ENCODE measurements at places on chromosomes 5 and 9.
A peak's percentile ranks its signal among the peaks of the same experiment; 100 is the strongest.

- no peak for DNase-seq
Measured at GRCh38 chr5:150131978-150132694, 23.5 kb downstream of the PDGFRB start.

DNA sequence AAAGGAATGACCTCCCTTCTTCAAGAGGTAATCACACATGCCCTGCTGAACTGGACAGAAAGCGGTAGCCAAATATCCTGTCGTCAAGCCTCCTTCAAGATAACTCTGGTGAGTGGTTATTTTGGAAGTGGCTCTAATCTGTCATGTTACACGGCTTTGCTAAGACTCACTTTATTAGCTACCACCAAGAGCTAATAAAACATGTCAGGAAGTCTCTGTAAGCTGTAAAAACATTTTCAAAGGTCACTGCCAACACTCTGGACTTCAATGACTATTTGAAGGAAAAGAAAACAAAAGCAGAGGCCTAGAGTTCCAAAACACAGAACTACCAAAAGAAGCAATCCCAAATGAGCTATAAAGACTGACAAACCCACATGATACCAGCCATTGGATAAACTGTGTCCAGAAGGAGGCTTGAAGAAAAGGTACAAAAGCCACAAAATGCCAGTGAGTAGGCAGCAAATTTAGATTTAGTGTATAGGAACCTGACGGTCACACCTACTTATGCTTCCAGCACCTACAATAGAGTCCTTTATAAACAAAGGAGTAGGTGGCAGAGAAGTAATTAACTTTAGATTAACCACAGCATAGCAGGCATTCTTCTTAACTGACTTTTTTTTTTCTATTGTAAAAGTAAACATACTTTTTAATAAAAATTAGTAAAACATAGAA is 97.3 kb upstream of the EQTN start:
- DNase-seq: no peak

DNA sequence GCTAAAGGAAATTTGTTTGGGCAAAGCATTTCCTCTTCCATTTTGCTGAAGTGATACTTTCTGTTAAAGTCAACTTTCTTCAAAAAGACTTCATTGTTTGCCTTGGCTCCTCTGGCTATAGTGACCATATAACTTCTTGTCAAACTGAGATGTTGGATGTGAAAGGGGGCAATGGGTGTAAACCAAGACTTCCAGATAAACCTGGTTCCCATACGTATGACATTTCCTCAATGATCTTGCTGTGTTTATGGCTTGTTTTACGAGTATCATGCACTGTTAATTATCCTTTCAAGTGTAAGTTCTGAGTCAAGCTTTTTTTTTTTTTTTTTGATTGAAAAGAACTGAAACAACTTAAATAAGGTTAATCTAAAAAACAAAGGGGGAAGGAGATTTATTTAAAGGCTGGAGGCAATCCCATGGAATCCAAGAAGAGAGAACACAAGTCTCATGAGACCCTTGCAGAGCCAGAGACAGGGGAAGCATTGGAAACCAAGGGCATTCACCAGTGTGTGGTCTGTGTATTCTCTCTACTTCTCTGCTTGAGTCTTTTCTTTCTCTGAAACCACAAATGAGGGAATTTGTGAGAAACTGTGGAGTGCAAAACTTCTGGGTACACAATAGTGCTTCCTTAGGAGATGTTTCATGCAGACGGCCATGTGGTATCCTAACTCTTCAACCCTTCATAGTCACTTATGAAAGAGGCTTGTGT is 335.3 kb downstream of the RAB3C start:
- no peak for DNase-seq

- no peak for DNase-seq
Measured at GRCh38 chr9:95580812-95581761, 64.3 kb upstream of the PTCH1 start.

DNA sequence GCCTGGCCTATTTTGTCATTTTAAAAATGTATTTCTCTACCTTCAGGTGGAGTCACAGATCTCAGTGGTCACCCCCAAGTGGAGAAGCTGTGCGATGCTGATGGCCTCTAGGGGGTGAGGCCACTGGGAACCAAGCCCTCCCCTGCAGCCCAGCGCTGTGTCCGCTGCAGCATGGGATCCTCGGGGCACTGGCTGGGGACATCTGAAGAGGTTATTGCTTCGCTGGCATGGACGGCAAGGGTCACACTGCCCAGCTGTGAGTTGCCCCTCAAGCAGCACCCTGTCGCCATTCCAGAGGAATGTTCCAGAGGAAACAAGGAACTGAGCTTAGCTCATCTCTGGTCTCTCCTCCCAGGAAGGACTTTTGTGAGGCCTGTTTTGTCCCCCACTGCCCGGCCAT is 119.6 kb upstream of the S1PR3 start:
- no peak for DNase-seq

- DNase-seq: no peak
Measured at GRCh38 chr9:112747094-112747493, 3.5 kb upstream of the SNX30 start.

GRCh38 chr9:20043035-20043434 is 254.2 kb upstream of the SLC24A2 start:
- peak; percentile 8 for DNase-seq

DNA sequence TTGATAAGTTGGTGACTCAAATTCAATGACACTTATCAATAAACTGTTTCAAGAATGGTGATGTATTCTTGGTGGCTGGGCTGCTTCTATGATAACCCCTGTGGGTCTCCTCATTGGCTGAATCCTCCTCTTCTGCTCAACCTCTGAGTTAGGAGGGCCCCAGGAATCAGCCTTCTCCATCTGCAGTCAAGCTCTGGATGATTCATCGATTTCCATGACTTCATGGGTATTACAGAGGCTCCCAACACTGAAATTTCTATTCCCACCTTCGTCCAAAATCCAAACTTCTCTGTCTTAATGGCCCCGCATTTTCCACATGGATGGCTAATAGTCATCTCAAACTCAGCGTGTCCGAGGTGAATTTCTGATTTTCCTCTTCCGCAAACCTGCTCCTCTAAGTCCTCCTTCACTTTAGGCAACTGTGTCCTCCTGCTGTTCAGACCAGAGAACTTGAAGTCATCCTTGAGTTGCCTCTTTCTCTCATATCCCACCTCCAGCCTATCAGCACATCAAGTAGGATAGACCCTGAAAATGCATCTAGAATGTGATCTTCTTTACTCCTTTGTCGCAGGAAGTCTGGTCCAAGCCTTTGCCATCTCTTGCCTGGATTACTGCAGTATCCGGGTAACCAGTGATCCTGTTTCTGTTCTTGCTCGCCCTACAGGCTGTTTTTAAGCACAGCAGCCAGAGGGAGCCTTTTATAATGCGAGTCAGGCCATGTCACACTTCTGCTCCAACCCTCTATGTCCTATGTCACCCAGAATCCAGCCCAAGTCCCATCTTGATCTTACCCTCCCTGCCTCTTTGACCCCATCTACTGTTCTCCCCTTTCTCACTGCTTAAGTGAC is 41.4 kb upstream of the IL7R start:
- peak; percentile 49 for DNase-seq

- no peak for DNase-seq
Measured at GRCh38 chr9:18720691-18721090, 246.7 kb downstream of the ADAMTSL1 start.

- peak; percentile 46 for DNase-seq
Measured at GRCh38 chr5:61332358-61332749, 296 bp downstream of the ZSWIM6 start.

- no peak for DNase-seq
Measured at GRCh38 chr5:180646963-180647305, 2.5 kb downstream of the FLT4 start.

DNA sequence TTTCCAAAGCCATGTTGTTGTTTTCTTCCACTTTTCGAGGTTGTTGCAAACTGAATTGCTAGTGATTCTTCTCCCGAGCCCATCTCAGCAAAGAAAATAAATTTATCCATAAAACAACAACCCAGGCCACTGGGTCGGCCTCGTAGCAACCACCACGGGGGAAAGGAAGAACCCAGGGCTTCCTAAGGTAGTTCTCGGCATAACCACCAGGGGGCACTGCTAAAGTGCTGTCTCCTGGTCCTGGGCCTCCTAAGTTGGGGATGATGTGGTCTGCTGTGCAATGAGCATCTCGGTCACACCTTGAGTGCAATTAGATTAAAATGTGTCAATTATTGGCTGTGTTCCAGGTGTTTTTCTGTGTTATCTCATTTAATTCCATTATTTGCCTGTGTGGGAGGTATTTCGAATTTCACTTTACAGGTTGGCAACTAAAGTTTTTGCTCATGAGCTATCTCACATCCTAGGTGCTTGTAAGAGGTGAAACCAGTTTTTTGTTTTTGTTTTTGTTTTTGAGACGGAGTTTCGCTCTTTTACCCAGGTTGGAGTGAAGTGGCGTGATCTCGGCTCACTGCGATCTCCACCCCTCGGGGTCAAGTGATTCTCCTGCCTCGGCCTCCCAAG is 102.8 kb upstream of the DAP start:
- DNase-seq: peak; percentile 74

GRCh38 chr5:124743602-124744169 is 2.8 kb downstream of the ZNF608 start:
- no peak for DNase-seq

DNA sequence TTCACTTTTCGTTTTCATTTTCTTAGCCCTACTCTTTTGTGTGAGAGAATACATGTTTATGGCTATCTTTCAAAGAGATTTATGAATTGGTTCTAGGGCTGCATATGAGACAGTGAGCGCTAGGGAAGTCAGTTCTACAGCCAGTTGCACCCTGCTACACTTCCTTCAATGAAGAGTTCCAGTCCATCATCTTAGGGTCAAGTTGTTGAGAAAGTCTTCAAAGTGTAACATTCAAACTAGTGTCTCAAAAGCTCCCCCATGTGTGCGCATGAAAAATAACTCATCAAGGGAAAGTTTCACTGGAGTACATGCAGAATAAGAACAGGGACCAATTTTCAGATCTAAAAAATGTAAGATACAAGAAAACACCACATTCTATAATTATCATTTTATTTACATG is 317.2 kb downstream of the DEPDC1B start:
- no peak for DNase-seq

DNA sequence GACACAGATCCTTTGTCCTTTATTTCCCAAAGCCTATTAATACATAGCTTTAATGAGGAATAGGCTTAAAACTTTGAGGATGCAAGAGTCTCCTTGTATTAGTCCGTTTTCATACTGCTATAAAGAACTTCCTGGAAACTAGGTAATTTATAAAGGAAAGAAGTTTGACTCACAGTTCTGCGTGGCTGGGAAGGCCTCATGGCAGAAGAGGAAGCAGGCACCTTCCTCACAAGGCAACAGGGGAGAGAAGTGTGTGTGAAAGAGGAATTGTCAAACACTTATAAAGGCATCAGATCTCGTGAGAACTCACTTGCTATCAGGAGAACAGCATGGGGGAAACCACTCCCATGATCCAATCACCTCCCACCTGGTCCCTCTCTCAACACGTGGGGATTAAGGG is 5.4 kb upstream of the CLK4 start:
- no peak for DNase-seq

- DNase-seq: no peak
Measured at GRCh38 chr9:28782630-28783029, 1209.3 kb upstream of the C9orf72 start.

GRCh38 chr5:112379542-112380325 is 39.3 kb downstream of the EPB41L4A start:
- DNase-seq: no peak

DNA sequence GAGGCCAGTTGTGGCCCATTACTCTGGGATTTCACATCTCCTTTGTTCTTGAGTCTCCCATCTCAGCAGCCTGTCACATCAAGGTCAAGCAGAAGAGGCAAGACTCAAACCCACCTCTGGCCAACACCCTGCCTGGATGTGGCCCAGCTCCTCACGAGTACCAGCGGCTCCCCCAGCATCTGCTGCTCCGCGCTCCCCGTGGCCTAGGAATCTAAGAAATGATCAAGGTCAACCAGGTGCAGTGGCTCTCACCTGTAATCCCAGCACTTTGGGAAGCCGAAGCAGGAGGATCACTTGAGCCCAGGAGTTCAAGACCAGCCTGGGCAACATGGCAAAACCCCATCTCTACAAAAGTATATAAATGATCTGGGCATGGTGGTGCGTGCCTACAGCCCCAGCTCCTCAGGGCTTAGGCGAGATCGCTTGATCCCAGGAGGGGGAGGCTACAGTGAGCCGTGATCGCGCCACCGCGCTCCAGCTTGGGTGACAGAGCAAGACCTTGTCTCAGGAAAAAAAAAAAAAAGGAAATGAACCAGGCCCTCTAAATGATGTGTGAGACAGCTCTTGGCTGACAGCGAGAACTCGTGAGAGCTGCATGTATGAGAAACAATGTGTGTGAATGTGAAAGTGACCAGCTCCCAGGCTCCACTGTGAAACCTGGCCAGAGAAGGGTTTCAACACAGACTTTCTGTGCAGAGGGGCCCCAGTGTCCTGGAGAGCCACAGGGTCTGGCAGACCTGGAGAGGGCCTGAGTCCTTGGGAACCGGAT is 61.6 kb upstream of the ANGPTL2 start:
- no peak for DNase-seq

- no peak for DNase-seq
Measured at GRCh38 chr5:114957384-114957783, 212.3 kb downstream of the TRIM36 start.

DNA sequence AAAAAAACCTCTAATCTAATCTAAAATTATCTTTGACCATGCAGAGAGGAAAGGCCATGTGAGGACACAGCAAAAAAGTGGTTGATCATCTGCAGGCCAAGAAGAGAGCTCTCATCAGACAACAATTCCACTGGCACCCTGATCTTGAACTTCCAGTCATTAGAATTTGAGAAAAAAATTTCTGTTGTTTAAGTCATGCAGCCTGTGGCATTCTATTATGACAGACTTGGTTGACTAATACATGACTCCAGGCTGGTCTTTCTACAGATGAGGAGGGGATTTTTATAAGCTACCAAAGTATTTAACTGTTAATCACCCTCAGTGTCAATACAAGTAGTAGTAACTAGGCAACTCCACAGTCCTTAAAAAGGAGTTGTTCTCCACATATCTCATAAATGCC is 358.5 kb upstream of the RGMB start:
- no peak for DNase-seq

DNA sequence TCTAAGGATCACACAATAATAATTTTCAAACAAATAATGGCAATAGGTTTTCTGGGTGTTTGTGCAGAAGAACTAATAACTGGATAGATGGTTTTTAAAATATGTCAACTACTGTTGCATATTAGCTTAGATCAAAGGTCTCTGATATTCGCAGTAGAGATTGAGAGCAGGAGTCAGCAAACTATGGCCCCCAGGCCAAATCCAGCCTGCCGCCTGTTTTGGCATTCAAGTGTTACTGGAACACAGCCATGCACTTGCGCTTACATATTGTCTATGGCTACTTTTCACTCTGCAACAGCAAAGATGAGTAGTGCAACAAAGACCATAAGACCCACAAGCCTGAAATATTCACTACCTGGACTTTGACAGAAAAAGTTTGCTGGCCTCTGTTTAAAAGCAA is 260.8 kb downstream of the GRIA1 start:
- DNase-seq: no peak

GRCh38 chr9:129287619-129288305 is 109.7 kb upstream of the IER5L start:
- no peak for DNase-seq

DNA sequence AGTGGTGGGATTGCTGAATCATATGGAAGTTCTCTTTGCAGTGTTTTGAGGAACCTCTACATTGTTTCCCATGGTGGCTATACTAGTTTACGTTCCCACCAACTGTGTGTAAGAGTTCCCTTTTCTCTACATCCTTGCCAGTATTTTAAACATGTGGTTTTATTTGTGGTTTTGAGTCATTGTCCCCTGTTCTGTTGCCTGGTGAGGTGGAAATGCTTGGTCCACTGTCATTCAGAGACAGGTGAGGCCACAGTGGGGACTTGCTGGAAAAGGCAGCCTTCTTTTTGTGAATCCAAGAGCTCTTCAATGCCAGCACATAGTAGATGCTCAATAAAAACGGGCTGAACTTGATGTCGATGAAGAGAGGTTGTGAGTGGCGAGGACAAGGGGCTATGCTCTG is 44.2 kb downstream of the SH3PXD2B start:
- DNase-seq: peak; percentile 39

- no peak for DNase-seq
Measured at GRCh38 chr5:6333182-6333905, 45.0 kb downstream of the MED10 start.
